ENCODE measurements at places on chromosomes 12 and 14.

DNA sequence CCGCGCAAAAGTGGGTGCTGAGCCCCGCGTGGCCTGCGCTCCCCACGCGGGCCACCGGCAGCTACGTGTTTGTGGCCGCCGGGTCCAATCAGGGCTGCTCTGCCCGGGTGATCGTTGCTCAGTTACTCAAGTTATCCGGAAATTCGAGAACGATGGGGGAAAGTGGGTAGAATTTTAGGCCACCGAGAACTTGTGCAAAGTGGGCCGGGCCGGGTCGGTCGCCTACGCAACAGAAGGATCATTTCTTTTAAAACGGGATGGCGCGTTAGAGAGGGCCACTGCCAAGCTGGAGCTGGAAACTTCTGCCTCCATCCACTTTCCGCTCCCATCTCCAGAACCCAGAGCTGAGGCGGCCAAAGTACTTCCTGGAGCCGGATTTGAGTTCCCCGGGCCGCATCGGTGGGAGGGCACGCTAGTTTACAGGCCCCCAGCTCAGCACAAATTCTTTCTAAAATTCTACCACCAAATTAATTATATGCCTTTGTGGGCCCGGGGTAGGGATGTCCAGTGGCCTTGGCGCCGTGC, 3.5 kb downstream of the RFX4 start:
- DNase-seq: no peak

GRCh38 chr12:11130999-11131398, 3.4 kb downstream of the TAS2R30 start:
- no peak for DNase-seq

- no peak for DNase-seq
Measured at GRCh38 chr12:120474616-120474960, 5.0 kb upstream of the SRSF9 start.

DNA sequence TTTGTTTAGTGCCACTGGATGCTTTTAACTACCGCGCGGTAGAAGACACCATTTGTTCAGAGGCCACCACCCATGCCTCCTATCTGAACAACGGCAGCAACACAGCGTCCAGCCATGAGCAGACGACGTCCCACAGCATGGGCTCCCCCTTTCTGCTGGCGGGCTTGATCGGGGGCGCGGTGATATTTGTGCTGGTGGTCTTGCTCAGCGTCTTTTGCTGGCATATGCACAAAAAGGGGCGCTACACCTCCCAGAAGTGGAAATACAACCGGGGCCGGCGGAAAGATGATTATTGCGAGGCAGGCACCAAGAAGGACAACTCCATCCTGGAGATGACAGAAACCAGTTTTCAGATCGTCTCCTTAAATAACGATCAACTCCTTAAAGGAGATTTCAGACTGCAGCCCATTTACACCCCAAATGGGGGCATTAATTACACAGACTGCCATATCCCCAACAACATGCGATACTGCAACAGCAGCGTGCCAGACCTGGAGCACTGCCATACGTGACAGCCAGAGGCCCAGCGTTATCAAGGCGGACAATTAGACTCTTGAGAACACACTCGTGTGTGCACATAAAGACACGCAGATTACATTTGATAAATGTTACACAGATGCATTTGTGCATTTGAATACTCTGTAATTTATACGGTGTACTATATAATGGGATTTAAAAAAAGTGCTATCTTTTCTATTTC, 93.2 kb downstream of the FLRT2 start:
- DNase-seq: peak; percentile 72

- DNase-seq: no peak
Measured at GRCh38 chr12:99898645-99899044, 86.1 kb downstream of the ANKS1B start.

- DNase-seq: no peak
Measured at GRCh38 chr14:49926803-49927202, 33.9 kb downstream of the ARF6 start.

DNA sequence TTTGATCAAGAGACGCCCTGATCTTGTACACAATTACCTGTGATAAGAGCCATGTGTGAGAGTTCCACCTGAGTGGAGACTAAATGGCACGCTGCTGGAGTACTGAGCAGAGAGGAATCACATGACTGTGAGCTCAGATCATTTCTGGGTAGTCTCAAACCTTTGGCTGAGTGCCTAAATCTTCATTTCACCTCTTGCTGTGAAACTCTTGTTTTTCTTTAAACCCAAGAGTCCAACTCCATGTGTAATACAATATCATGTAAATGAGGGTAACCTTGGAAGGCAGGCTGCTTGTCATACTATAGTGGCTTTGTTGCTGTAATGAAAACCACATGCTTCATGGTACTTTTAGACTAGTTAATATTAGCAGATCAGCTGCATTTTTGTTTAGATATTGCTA, 156.9 kb downstream of the CAND1 start:
- no peak for DNase-seq
